ENCODE measurements at places on chromosomes 11 and 22.

DNA sequence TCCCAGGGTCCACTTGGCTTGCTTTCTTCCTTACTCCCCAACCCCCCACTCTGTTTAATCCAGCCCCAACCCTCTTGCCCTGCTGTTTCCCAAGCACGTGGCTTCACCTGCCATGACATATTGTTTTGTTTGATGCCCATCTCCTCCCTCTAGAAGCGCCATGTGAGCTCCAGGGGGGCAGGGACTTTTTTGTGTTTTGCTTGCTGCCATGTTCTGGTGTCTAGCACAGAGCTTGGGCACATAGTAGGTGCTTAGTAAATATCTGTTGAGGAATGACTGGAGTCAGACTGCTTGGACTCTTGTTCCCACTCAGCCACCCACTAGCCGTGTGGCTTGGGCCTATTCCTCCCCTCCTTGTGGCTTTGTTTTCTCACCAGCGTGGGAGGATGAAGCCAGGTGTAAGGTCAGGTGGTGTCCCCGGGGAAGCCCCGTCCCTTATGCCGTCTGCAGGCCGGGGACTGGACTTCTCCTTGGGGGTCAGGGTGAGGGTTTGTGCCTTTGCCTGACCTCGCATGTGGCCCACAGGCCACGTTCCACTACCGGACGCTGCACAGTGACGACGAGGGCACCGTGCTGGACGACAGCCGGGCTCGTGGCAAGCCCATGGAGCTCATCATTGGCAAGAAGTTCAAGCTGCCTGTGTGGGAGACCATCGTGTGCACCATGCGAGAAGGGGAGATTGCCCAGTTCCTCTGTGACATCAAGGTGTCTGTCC is 3.8 kb downstream of the AIP start:
- DNase-seq: no peak

DNA sequence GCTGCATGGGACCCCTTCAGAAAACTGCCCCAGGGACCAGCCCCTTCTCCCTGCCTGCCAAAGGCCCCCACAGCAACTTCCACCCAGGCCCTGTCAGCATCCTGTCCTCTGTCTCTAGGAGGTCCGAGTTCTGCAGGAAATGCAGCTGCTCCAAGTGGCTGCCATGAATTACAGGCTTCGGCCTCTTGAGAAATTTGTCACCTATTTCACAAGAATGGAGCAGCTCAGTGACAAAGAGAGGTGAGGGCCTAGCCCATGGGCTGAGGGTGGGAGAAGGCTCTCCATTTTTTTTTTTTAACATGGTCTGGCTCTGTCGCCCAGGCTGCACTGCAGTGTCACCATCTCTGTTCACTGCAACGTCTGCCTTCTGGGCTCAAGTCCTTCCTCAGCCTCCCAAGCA is 7.3 kb downstream of the RGL4 start:
- DNase-seq: no peak

DNA sequence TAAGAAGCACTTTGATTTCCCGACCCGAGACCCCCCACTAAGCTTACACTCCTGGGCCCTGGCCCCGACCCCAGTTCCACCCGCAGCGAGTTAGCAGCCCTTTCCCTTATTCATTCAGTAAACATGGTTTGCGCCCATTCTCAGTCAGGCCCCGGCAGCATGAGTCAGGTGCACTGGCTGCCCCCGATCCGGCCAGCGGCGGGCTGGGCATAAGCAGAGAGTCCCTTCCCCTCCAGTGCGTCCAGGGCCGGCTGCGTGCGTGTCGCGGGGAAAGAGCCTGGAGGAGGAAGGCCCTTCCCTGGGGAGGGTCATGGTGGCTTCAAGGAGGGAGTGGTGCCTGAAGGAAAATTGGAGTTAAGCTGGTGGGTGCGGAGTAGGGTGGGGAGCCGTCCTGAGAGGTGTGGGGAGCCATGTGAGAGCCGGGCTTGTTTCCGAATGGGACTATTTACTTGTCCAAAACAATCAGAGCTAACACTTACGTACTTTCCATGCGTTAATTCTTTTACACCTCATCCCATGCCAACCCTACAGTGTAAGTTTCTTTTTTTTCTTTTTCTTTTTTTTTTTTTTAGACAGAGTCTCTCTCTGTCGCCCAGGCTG is 657 bp downstream of the IGHMBP2 start:
- DNase-seq: no peak

GRCh38 chr22:37070744-37071143 is 19.2 kb downstream of the KCTD17 start:
- no peak for DNase-seq

- DNase-seq: no peak
Measured at GRCh38 chr11:130849215-130849568, 67.1 kb downstream of the SNX19 start.

GRCh38 chr22:44449061-44449682 is 48.9 kb downstream of the RTL6 start:
- no peak for DNase-seq

GRCh38 chr11:20160425-20161229 is at the start of gene DBX1:
Gene DBX1, minus strand, starts transcription at chr11:20160475. Its CDS starts 151 bp downstream, at chr11:20160324.
- DNase-seq: no peak

GRCh38 chr22:24284747-24285203 is 14.1 kb downstream of the SPECC1L start:
- no peak for DNase-seq

DNA sequence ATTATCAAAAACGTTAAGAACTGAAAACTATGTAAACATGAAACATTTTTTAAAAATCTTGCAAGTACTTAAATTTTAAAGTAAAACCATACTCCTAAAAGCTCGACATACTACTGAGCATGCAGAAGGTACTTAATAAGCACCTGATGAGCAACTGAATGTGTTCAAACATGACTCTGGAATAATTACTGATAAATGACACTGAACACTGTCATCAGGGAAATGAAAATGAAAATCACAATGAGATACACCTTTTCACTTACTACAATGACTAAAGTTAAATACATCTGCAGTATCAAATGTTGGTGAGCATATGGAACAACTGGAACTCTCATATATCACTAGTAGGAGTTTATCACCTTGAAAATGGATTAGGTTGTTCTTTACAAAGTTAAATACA is 65.2 kb downstream of the PICALM start:
- no peak for DNase-seq

GRCh38 chr11:83643115-83643514 is 356.9 kb upstream of the CCDC90B start:
- DNase-seq: no peak

- no peak for DNase-seq
Measured at GRCh38 chr22:31295360-31295759, 3.1 kb upstream of the PIK3IP1 start.

DNA sequence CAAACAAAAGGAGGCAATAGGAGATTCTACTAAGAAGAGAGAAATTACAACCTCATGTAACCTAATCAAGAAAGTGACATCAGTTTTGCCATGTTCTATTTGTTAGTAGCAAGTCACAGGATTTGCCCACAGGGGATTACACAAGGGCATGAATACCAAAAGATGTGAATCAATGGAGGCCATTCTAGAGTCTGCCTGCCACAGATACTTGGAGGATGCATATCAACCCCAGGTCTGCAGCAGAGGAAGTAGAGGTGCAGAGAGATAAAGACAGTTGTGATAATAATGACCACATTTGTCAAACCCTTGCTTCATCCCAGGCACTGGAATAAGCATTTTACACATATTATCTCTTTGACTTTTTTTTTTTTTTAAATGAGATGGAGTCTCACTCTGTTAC is 2.4 kb upstream of the ASCC2 start:
- no peak for DNase-seq

DNA sequence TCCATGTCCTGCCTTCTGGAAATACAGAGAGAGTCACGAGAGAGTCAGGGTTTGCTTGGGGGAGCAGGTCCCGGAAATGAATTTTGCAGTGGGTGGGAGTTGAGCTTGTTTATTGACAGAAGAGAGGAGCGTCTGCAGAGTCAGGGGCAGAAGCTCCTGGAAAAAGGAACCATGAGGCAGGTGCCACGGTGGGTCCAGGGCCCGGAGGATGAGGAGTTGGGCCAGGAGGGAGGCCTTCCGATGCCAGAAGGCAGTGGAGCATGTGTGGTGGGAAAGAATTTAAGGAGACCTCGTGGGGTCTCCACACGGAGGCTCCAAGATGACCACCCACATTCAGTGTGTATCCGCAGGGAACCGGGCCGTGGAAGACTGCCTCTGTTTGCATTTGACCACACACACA is 461.2 kb downstream of the BRD1 start:
- DNase-seq: no peak

- no peak for DNase-seq
Measured at GRCh38 chr11:111913031-111913861, 712 bp downstream of the HSPB2 start.

GRCh38 chr11:70297341-70297740 is 26.9 kb downstream of the PPFIA1 start:
- no peak for DNase-seq

DNA sequence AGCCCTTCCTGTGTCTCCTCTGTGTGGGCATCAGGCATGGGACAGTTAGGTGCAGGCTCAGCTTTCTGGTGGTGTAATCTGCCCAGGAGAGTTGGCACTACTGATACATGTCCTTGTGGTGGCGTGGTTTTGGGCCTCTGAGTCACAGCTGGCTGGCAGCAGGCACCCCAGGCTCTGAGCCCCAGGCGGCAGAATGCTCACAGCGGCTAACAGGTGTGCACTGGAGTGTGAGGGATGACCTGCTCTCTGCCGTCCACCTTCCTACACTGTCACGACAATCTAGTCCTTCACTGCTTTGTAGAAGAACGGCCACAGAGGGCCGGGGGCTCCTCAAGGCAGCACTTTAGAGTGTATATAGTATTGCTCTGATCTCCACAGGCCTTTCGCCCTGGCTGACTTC is 100.3 kb upstream of the PITPNB start:
- no peak for DNase-seq

DNA sequence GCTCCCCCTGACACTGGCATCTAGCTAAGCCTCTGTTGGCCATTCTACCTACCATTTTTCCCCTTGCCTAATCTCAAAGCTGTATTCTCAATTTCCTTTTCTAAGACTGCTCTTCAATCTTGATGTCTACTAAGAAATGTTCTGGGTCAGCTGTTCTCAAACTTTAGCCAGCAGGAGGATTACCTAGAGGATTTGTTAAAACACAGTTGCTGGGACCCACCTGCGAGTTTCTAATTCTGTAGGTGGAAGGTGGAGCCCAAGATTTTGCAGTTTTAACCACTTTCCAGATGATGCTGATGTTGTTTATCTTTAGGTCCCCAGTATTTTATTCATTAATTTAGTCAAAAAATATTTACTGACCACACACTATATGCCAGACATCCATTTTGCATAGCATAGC is 9.3 kb upstream of the ARHGAP42 start:
- DNase-seq: no peak

DNA sequence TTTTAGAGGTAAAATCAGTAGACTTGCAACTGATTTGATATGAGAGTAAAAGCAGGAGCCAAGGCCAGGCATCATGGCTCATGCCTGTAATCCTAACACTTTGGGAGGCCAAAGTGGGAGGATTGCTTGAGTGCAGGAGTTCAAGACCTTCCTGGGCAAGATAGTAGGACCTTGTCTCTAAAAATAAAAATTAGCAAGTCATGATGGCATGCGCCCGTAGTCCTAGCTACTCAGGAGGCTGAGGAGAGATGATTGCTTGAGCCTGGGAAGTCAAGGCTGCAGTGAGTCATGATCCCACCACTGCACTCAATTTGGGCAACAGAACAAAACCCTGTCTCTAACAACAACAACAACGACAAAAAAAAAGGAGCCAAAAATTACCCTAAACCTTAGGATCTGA is 13.5 kb downstream of the SGSM3 start:
- no peak for DNase-seq

GRCh38 chr22:45876136-45877035 is 100.6 kb downstream of the WNT7B start:
- no peak for DNase-seq

- no peak for DNase-seq
Measured at GRCh38 chr22:49717322-49717919, 110.3 kb downstream of the BRD1 start.

- DNase-seq: no peak
Measured at GRCh38 chr22:29748248-29748893, 18.4 kb downstream of the ZMAT5 start.

- no peak for DNase-seq
Measured at GRCh38 chr11:74683279-74683871, 47.9 kb downstream of the CHRDL2 start.

DNA sequence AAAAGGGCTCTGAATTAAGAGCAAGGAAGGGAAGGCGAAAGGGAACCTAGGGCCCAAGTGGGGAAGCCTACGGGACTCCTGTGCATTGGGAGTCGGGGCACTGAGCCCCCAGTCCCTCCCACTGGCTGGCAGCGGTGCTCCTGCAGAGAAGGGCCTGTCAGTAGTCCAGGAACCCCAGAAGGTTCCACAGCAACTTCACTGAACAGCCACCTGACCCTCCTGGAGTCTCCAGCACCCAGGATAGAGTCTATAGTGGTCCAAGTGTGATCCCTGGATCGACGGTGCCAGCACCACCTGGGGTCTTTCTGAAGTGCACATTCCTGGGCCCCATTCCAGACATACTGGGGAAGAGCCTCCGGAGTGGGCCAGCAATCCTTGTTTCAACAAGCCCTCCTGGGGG is 100.0 kb upstream of the B3GAT1 start:
- DNase-seq: no peak

- no peak for DNase-seq
Measured at GRCh38 chr11:132862137-132862536, 670.2 kb downstream of the OPCML start.

GRCh38 chr22:49997932-49998717 is 14.4 kb downstream of the IL17REL start:
- DNase-seq: no peak

GRCh38 chr11:60459345-60459744 is 3.7 kb downstream of the MS4A1 start:
- no peak for DNase-seq

- no peak for DNase-seq
Measured at GRCh38 chr11:116509551-116509950, 263.2 kb downstream of the BUD13 start.

DNA sequence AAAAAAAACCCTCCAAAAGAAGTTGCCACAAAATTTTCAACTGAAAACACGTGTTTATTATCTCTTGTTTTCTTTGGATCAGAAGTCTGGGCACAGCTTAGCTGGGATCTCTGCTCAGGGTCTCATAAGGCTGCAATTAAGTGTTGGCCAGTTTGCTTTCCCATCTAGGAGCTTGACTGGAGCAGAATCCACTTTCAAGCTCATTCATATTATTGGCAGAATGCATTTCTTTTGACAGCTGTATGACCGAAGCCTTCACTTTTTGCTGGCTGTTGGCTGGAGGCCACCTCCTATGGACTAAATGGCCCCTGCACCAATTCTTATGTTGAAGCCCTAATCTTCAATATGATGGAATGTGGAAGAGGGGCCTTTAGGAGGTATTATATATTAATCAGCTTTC is 139.6 kb downstream of the DDX10 start:
- no peak for DNase-seq

- DNase-seq: no peak
Measured at GRCh38 chr11:114128399-114128798, 68.9 kb downstream of the ZBTB16 start.

GRCh38 chr11:62880231-62880802 is 379 bp upstream of the SLC3A2 start:
- peak; percentile 43 for DNase-seq
